ENCODE measurements at places on chromosomes 11 and 22.

DNA sequence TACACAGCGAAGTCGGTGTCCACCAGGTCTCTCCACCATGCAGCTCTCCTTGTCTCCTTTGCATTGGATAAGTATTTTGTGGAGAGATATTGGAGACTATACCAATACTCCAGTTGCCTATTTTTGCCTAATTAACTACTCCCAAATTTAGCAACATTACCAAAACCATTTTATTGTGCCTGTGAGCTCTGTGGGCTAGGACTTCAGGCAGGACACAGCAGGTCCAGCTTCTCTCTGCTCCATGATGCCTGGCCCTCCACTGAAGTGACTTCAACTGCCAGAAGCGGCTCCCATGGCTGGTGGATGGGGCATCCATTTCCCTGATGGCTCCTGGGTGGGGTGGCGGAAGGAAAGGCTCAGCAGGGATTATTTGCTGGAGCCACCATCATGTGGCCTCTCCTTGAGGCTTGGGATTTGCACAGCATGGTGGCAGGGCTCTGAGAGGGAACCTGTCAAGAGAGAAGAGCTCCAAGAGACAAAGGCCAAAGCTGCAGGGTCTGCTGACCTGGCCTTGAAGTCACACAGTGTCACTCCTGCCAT lies 36.9 kb upstream of the MAPK1 start:
- no peak for DNase-seq

DNA sequence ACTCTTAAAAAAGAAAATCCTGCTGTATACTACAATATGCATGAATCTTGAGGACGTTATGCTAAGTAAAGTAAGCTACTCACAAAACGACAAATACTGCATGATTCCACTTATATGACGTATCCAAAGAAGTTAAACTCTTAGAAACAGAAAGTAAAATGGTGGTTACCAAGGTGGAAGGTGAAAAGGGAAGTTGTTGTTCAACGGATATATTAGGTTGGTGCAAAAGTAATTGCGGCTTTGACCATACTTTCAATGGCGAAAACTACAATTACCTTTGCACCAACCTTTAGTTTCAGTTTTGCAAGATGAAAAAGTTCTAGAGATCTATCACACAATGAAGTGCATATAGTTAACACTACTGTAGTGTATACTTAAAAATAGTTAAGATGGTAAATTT lies 101.8 kb downstream of the FAM168A start:
- DNase-seq, result no peak

DNA sequence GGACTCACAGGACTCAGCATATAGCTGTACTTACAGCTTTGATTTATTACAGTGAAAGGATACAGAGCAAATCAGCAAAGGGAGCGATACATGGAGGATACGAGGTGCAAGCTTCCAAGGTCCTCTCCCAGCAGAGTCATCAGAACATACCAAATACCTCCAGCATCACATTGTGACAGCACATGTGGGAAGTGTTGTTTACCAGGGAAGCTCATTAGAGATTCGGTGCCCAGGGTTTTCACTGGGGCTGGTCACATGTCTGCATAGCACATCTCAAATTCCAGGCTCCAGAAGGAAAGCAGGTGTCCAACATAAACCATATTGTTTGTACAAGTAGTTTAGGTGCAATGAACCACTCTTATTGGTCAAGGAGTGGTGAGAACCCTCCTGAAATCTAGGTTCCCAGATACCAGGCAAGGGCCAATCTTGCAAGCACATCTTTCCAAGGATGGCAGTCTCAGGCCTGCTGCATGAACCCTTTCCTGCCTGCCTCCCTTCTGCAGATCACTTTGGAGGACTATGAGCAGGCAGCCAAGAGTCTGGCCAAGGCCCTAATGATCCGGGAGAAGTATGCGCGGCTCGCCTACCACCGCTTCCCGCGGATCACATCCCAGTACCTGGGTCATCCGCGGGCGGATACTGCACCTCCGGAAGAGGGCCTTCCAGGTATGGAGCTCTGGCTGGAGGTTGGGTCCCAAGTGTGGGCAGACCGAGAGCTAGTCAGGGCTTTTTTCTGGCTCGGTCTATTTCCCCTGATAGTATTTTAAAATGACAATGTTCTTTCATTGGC lies 26.7 kb downstream of the AMPD3 start:
- no peak for DNase-seq

- no peak for DNase-seq
Measured at GRCh38 chr11:72939031-72939430, 124.8 kb downstream of the ATG16L2 start.

DNA sequence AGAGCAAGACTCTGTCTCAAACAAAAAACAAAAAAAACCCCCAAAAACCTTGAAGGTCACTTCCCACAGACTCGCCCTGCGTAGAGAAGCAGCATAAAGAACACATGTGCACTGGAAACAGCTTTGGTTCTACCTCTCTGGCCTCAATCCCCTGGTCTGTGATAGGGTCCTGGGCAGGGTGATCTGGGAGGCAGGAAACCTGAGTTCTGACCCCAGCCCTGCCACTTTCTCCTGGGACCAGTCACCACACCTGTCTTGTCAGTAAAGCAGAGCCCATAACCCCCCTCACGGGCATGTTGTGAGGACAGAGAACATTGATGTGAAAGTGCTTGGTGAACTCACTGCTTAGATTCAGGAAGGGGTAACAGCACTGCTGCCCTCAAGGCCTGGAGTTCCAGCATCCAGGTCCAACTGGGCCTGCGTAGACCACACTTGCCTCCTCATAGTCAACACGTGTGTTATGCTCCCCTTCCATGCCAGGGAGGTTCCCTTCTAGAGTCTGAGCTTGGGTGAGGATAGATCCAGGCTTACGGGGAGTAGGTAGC lies 11.4 kb downstream of the UCP2 start:
- peak; percentile 62 for DNase-seq

DNA sequence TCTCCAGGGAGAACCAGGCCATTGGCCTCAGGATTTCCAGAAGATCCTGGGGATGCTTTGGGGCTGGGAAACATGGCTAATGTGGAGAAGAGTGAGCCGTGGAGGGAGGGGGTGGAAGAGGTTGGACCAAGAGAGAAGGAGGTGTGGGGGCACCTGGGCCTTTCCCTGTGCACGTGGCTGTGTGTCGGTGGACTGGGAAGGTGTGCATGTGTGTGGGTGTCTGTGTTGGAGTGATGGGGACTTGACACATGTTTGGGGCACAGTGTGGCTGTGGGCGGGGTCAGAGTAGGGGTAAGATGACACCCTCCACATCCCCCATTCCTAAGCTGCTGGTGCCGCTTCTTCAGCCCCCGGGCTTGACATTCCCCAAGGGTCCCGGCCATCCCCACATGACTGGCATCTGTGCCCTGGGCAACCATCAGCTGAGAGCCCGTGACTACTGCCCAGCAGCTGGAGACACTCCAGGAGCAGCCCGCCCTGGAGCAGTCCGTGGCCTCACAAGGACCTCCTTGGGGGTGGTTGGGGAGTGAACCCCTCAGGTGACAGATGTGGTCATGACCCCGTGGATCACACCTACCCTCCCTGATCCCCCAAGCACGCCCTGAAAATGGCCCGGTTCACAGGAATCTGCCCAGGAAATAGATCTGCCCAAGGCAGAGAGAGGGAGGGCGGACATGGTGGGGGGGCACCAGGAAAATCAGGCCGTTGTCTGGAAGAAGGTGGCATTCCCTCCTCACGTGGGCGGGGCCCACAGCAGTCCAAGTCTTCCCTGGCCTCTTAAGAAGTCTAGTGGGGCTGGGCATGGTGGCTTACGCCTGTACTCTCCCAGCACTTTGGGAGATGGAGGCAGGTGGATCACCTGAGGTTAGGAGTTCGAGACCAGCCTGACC lies 34.8 kb upstream of the SOX10 start:
- DNase-seq, result no peak

All from hematopoietic multipotent progenitor cell treated with erythropoietin and hydrocortisone succinate and interleukin-3 and kit ligand, for 8 days (in vitro differentiated cells).